NCI-H446 treated with DMSO at 0.1 percent for 48 hours (cell line): ENCODE measurements at places on chromosomes 6 and 20.
A peak's percentile ranks its signal among the peaks of the same experiment; 100 is the strongest.

GRCh38 chr6:135522965-135523692, 25.6 kb upstream of the AHI1 start:
- DNase-seq = no peak

GRCh38 chr6:25485821-25486534, 166.0 kb upstream of the SCGN start:
- peak; percentile 82 for DNase-seq

GRCh38 chr6:38871741-38872568, 156.8 kb downstream of the DNAH8 start:
- DNase-seq = peak; percentile 34

GRCh38 chr6:74519163-74519562, 686.7 kb downstream of the COL12A1 start:
- DNase-seq = no peak

DNA sequence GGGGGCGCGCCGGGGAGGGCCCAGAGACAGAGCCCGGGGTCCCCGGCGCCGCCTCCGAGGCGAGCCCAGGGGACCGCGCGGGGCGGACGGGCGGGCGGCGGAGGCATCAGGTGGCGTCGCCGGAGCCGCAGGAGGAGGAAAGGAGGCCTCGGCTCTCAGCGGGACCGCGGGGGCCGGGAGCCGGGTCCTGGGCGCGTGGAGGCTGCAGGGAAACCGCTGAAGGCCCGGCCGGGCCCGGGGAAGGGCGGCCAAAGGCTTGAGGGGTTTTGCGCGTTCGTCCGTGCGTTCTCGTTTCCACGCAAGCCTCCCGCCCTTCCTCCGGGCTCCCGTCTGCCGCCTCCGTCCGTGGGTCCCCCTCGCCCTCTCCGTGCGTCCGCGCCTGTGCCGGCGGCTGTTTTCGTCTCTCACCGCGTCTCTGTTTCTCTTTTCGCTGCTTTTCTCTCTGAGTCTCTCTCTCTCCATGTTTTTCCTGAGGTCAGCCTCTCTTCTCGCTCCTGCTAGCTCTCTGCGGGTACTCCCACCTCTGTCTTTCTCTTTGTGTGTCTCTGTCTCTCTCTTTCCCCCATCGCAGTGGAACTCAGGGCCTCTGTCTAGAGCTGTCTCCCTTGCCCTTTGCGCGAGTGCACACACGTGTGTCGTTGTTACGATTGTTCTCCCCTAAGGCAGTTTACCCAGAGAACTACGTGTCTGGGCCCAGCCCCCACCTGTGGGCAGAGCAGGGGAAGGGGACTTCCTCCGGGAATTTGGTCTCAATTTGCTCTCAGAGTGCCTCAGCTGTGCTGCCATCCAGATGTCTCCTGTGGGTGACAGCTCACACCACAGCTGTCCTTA, 2.1 kb downstream of the IRF4 start:
- DNase-seq = no peak

- no peak for DNase-seq
Measured at GRCh38 chr6:35485402-35485877, 11.4 kb downstream of the TEAD3 start.

DNA sequence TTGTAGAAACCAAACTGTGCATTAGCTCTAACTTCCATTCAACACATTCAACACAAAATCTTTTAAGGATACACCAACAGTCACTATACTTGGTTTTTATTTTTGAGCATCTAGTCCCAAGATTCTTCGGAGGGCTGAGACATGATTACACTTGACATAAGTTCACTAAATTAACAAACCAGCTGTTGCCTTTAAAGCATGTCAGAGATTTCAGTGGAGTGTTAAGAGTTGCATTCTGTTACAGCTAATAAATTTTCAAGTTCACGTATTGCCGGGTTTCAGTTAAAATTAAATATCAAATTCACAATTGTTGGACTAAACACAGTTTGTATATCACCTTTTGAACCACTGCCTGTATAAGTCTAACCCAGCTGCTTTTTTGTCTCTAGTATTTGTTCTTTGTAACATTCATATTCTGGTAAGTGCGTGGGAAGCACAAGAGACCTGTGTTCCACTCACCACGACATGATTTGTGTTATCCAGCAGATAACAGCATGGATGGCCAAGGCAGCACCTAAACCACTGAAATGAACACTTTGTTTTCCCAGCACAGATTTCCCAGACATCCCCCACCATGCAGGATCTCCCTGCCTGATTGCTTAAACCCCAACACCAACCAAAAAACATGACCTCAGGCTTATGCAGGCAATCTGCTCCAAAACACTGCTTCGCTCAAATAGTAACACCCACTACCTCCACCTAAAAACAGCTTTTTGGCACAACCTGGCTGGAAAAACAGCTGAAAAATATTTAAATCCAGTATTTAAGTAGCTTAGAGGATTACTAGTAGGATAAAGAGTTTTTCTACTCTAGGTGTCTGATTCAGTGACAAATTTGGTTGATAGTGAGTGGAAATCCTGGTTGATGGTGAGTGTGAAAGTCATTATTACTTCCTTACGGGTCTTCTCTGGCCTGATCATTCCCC, 286.5 kb upstream of the NT5E start:
- DNase-seq = no peak

DNA sequence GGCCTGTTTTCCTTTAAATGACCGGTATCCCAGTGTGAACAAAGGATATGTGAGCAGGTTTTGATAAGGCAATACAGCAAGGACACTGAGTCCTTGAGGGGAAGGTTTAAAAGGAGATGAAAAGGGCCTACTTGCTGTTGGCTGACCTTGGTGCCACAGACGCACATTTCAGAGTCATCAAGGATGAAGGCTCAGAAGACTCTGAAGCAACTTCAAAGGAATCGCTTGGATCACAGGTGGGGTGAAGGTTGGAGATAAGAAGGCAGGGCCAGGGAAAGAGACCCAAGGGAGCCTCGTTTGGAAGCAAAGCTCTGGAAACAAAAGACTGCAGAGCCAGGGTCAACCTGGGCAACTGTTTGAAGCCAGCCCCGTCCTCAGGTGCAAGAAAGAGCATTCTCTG, 30.1 kb upstream of the PNPLA1 start:
- no peak for DNase-seq

DNA sequence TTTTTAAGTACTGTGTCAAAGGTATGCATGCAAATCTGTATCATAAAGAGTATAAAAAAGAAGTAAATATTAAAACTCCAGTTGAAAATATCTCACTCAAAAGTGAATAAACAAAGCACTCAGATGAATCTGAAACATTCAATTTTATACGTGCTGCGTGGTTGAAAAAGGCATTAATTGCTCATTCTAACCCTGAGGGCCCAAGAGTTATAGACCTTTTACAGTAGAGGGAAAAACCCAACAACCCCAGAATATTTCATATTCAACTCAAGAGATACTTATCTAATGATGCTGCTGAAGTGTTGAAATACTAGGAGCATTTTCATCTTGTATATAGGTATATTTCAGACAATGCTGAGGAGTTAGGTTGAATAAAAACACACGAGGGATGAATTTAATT, 862.8 kb upstream of the CITED2 start:
- no peak for DNase-seq

GRCh38 chr20:32626859-32627636, 41.9 kb upstream of the NOL4L start:
- no peak for DNase-seq

GRCh38 chr6:7919871-7920270, 9.3 kb upstream of the TXNDC5 start:
- DNase-seq = no peak

DNA sequence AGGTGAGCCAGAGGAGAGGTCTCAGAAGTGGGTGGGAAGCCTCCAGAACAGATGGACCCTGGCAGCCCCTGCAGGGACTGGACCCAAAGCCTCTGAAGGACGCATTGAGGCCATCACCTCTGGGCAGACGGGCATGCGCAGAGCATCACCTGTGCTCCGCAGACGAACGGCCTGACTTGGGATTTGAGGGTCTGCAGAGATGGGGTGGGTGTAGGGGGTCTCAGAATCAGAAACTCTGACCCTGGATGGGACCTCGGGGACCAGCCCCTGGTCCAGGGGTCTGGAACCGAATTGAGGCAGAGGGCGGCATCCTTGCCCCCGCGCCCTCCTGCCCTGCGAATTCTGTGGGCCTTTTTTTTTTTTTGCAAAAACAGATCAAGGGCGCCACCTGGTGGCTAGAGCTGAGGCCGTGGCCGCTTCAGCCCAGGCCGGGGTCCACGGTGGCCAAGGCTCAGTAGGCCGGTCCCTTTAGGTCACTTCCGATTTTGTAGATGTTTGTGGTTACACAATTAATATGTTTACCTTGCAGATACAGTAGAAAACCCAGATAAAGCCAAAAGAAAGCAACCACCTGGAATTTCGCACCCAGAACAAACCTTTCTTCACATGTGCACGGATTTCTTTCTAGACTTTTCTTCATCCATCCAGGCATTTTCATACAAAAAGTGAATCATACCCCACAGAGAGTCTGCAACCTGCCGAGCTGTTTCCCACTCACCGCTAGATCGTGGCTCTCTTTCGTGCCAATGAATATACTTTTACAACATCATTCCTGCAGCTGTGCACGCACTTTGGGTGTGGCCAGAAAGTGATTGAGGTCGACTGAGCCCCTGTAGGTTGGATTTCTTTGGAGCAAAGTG, 25.9 kb downstream of the ZBP1 start:
- no peak for DNase-seq

DNA sequence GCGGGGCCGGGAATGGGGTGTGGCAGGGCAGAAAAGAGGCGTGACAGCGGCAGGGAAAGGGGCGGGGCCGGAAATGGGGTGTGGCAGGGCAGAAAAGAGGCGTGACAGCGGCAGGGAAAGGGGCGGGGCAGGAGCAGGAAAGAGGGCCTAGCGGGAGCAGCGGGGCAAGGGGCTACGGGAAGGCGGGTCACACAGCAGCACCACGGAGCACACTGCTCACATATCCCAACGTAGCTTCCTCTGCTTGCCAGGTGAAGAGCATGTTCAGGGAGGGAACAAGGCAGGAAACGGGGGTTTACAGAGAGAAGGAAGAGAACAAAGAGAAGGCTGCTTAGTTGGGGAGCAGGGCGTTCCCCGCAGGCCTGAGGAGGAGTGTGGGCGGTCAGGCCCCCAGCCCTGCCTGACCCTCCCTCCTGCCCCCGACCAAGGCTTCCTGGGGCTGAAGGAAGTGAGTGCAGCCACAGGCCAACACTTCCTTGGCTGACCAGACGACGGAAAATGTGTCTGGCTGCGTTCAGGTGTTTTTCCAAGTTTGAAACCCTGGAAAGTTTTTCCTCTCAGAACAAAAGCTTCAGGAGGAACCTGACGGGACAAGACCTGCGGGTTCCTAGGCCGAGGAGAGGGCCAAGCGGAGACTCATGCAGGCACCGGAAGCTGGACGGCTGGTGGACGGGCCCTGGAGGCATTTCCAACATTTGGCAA, 13.8 kb downstream of the UCKL1 start:
- DNase-seq = no peak

DNA sequence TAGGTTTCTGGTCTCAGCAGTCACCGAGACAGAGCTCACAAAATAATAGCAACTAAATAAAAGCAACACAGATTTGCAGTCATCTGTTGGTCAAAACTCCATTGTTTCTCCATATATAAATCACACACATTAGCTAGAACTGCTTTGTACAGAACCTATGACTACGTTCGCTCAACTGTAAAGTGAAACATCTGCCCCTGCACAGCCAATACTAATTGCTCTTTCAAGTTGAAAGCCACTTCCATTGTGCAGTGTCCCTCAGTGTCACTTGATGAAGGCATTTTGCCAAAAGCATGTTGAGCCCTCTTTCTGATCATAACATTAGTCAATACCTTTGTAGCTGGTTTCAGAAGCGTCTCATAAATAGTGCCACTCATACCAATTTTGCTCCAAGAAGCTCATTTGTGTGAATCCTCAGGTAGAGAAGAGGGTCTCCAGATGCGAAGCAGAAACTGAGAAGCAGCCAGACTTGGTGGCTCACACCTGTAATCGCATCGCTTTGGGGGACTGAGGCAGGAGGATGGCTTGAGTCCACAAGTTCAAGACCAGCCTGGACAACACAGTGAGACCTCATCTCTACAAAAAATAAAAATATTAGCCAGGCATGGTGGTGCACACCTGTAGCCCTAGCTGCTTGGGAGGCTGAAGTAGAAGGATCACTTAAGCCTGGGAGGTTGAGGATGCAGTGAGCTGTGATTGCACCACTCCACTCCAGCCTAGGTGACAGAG, 68.9 kb downstream of the PERP start:
- DNase-seq = no peak

DNA sequence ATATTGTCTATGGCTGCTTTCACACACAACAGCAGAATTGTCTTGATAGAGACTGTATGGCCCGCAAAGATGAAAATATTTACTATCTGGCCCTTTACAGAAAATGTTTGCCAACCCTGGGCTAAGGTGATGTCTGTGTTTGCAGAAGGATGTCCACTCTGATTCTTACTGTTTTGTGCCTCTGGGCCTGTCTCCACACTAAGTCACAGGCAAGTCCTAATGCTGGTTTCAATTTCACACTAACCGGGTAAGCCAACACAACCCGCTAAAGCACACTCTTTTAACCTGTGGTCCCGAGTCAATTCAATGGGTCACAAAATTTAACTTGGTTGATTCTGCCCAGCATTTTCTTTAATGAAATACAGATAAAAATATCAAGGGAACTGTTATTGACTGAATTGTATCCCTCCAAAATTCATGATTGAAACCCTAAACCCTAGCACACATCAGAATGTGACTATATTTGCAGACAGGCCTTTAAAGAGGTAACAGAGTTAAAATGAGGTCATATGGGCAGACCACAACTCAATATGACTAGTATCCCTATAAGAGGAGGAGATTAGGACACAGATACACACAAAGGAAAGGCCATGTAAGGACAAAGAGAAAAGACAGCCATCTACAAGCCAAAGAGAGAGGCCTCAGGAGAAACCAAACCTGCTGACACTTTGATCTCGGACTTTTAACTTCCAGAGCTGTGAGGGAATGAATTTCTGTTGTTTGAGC, 78.4 kb downstream of the FYN start:
- no peak for DNase-seq

- no peak for DNase-seq
Measured at GRCh38 chr20:35359335-35359950, 52.3 kb downstream of the UQCC1 start.

DNA sequence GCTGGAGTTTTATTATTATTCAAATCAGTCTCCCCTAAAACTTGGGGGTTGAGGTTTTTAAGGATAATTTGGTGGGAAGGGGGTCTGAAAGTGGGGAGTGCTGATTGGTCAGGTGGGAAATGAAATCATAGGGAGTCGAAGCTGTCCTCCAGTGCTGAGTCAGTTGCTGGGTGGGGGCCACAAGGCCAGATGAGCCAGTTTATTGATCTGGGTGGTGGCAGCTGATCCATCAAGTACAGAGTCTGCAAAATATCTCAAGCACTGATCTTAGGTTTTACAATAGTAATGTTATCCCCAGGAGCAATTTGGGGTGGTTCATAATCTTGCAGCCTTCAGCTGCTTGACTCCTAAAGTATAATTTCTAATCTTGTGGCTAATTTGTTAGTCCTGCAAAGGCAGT, 146.0 kb upstream of the SPACA1 start:
- no peak for DNase-seq

DNA sequence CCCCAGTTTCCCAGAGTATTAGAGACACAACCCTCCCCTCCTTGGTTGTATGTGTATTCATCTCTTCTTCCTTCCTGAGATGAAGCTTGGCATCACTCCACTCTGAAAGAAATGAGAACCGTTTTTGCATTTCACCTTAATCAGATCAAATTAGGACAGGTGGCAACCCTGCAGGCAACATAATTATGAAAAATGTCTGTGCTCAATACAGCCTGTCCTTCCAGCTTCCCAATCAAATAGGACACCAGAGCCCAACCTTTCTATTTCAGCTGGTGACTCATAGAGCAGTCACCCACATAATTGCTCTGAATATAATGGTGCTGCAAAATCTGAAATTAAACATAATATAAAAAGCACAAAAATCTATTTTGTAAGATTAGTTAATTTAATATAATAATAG, 310.2 kb upstream of the AGPAT4 start:
- DNase-seq = no peak
